ENCODE measurements at places on chromosomes 2 and 18. TPM values are rescaled to one million over a fixed set of nuclear protein-coding genes. Genes with fewer than 3 reads are reported as not detected.
A peak's percentile ranks its signal among the peaks of the same experiment; 100 is the strongest.

DNA sequence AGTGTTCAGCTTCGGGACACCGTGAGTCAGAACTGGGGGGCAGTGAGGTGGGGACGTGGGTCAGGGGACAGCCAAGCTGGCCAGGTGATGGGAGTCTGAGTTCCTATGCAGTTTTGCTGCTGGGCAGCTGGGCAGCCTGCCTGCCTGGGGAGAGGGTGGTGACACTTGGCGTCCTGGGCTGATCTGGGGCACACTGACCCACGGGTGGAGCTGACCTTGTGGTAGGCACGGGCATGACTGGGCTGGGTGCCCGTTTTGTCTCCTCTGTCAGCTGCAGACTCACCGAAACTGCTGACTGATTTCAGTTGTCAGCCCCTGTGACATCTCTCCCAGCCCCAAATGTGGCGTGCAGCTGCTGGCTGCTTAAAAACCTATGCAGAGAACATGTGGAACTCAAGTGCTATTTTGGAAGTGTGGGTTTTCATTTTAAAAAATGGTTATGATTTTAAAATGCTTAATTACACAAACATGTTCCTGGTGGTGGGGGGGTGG lies 32.6 kb upstream of the E2F6 start:
- ATAC-seq, result peak; percentile 18

- no peak for ATAC-seq
These were observed 14.5 kb downstream of the ATG16L1 start for GRCh38 chr2:233265899-233266431.

DNA sequence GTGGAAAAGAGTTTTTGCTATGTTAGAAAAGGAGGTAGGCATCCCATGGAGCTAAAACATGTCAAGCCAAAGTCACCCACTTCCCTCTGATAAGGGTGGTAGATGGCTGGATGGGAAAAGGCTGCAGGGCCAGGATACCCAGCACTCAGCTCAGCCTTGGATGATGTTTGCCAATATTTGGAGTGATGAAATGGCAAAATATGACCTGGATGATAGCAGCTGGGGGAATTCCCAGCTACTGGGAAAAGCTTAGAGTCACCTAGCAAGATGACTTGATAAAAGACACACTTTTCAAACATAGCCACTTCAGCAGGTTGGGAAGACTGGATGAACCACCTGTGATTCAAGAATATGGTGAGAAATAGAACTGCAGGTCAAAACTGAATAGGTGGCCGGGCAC lies 10.1 kb downstream of the RFX8 start:
- ATAC-seq, result no peak

DNA sequence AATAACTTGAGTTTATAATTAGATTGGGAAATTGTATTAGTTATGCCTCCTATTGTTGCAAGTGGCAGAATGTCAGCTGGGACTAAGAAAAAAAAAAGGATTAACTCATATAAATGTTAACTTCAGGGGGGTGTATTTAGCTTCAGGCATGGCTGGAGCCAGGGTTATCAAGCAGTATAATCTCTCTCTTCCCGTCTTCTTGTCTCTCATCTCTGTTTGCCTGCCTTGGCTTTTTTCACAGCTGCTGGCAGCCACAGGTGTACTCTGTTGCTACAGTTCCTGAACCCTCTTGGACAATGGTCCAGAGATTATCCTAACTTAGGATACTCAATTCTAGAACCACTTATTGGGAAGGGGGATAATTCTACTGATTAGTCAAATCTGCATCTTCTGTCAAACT lies 370.7 kb upstream of the MEX3C start:
- no peak for ATAC-seq

- no peak for ATAC-seq
These were observed 310.2 kb downstream of the ARL6IP6 start for GRCh38 chr2:153028626-153029025.

- ATAC-seq, result no peak
These were observed 144.0 kb downstream of the TMEM163 start for GRCh38 chr2:134574611-134575330.

DNA sequence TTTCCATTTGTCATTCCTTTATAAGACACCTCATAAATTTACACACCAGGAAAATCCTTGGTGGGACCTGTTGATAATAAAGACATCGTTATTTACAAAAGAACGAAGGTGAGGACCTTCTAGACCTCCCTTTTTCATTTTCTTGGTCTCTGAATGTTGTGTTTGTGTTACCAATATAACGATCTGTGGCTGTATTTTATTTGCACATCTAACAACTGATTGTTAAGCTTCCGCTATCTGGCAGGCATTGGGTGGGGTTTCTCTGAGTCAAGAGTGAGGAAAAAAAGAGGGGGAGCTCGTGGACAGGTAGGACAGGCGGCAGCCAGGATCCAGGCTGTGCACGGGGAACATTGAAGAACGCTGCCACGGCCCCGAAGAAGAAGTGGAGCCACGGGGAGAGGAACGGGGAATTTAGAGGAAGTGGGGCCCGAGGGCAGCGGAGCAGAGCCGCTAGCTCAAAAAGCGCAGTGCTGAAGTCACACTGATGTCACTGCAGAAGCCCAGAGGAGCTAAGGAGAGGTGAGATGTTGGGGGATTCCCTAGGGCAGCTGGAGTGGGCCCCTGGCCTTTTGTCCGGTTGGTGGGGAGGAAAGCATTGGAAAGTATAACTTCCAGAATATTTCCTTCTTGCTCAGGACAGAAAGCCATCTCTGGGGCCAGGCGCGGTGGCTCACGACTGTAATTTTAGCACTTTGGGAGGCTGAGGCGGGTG lies 20.9 kb upstream of the DNMT3A start:
- peak; percentile 30 for ATAC-seq

DNA sequence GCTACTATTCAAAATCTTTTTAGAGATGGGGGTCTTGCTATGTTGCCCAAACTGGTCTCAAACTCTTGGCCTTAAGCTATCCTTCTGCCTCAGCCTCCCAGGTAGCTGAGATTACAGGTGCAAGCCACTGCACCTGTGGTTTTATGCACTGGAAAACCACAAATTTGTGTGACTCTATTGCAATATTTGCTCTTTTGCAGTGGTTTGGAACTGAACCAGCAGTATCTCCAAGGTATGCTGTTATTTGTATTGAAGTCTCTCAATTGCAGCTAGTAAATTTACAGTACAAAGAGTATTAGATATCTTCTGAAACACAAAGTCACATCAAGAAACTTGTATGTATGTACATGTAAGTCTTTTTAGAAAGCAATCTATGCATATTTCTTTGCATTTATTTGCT lies 46.2 kb downstream of the PPP4R1 start:
- no peak for ATAC-seq

DNA sequence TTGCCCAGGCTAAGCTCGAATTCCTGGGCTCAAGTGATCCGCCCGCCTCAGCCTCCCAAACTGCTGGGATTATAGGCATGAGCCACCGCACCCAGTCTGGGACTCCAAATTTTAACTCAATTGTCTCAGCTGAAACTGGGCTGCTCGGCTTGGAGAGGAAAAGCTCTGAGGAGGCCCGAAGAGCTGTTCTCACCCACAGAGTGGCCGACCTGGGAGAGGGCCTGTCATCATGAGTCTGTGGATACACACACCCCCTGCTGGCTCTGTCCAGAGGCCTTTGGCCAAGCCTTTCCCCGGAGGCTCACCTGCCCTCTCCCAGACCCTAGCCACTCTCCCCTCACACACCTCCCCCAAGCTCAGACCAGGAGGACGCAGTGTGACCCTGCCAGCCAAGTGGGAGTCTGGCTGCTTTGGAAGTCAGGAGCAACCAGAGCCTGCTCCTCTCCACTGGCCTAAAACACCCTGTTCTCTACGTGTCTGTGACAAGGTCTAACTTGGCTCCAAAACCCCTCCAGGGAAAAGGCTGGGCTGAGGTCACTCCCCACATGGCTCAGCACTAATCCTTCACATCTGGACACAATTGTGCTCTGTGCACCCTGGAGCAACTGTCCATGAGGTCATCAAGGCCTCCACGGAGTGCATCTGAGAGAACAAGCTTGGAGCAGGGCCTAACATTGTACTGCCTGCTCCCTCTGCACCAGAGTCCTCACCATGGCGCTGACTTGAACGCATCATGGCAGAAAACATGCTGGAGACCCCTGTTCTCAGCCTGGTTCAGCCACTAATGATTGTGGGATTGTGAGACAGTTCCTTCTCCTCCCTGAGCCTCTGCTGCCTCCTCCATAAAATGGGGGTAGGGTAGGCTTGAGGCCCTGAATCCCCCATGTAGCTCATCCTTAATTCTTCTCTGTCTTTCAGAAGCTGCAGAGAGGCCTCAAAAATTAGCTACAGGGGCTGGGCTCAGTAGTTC lies 49.9 kb upstream of the RAB6C start:
- peak; percentile 13 for ATAC-seq

The RNF125 gene
- 1.8 TPM for total RNA-seq

DNA sequence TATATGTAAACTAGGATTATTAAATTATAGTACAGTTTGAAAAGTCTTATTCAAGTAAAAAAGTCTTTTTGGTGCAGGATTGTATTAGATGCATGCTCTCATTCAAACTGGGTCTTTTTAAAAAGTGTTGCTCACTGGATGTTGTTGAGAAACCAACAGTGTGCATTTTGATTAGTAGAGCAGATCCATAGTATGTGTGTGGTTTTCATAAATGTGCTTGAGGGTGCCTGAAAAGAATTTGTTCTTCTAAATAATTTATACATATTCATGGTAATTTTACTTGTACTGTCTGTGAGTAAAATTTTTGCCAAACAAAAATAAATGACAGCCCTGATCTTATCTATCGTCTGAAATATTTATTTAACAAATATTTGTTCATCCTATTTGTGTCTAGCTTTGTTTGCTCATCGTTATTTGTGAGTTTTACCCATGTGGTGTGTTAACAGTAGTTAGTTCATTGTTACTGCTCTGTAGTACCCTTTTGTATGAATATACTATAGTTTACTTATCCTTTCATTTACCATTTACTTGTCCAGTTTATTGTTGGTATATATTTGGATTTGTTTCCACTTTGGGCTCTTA lies 50.4 kb downstream of the PTPN4 start:
- ATAC-seq, result no peak
